ENCODE measurements at places on chromosomes 11 and 22.

GRCh38 chr22:48713272-48714205 is 1114.1 kb downstream of the BRD1 start:
- no peak for DNase-seq

DNA sequence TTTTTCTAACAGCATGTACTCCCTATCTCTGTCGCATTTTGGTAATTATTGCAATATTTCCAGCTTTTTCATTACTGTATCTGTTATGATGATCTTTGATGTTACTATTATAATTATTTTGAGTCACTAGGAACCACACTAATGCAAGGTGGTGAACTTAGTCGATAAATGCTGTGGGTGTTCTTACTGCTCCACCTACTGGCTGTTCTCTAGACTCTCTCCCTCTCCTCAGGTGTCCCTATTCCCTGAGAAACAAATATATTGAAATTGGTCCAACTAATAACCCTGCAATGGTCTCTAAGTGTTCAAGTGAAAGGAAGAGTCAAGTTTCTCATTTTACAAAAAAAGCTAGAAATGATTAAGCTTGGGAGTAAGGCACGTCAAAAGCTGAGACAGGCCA is 10.5 kb downstream of the ARL14EP start:
- DNase-seq: no peak

DNA sequence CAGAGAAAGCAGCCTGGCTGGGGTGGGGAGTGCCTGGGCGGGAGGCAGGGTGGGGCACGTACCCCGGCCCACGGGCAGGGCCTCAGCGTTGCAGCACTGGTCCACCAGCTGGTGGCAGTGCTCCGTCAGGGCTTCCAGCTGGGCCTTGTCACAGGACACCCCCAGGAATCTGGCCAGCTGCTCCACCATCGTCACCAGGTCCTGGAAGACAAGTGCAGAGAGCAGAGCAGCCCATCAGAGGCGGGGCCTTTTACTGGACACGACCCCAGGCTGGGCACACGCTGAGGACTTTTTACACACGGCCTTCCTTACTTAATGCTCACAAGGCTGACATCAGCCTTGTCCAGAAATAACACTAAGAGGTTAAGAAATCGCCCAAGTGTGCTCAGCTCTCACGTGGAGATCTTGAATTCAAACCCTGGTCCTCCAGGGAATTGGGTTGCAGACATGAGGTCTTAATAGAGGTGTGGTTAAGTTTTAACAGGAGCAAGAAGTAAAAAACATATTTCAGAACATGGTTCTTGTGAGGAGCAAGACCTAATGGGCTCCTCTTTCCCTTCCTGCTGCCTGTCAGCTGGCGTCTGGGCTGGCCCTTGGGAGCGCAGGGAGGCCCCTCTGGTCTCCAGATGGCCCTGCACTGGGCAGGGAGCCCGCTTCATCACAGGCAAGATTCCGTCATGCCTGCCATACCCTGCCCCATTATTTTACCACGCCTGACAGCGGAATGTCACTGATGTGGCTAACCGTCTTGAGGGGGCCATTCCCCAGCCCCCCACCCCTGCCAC is 17.1 kb upstream of the EFCAB6 start:
- DNase-seq: no peak

- no peak for DNase-seq
Measured at GRCh38 chr11:31676280-31676982, 134.7 kb downstream of the PAX6 start.

GRCh38 chr11:111379602-111380136 is 594 bp upstream of the POU2AF1 start:
- no peak for DNase-seq

DNA sequence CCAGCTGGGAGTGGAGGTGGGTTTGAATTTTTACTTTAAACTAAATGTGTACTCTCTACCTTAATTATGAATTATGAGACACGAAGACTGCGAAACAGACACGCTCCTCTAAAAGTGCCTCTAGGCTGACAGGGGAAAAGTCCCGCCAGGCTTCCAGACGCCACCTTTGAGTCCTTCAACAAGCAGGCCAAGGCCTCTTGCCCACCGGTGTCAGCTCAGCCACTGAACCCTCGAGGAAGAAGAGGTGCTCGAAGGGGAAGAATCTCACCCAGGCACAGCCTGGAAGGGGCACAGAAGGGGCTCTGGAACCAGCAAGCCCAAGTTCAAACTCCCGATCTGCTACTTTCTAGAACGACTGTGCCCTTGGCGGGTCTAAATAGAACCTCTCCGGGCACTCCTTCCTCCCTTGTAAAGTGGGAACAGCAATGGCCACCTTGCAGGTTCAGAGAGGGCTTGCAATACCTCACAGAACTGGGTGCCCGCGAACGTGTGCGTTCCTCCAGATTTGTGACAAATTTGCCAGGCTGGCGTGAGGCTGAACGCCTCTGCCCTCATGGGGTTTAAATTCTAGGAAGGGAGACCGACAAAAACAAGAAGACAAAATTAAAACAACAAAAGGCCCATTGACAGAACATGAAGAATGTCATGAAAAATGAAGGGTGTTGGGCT is 158.5 kb upstream of the GRK3 start:
- no peak for DNase-seq

DNA sequence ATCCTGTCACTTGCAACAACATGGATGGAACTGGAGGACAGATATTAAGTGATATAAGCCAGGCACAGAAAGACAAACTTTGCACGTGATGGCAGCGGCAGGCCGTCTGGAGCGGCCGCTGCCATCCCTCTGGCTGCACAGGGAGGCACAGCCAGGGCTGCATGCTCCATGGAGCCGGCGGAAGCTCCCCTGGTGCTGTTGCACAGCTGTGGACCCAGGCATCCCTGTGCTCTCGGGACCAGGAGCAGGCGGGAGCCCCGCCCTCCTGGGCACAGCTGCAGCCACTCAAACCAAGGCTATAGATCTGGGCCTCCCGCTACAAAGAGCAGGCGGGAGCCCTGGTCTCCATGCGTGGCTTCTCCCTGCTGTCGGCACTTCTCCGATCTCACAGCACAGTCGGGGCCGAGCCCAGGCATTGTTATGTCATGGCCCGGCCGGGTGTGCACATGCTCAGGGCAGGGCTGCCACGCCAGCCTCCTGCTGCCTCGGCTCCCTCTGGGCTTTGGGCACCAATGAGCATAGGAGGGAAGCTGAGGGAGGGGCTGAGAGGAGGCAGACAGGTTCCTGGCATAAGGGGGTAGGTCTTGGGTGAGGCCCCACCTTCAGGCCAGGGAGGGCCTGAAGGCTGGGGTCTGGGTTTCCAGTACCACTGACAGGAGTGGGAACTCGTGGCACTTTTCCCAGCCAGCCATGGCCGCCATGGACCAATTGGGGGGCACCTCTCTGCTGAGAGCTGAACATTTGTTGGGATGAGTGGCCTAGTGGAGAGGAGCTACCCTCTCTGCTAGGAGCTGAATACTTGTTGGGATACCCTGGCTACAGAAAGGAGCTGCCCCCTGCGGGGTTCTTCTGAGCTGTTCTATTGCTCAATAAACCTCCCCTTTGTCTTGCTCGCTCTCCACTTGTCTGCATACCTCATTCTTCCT is 16.7 kb downstream of the RRP8 start:
- DNase-seq: no peak

DNA sequence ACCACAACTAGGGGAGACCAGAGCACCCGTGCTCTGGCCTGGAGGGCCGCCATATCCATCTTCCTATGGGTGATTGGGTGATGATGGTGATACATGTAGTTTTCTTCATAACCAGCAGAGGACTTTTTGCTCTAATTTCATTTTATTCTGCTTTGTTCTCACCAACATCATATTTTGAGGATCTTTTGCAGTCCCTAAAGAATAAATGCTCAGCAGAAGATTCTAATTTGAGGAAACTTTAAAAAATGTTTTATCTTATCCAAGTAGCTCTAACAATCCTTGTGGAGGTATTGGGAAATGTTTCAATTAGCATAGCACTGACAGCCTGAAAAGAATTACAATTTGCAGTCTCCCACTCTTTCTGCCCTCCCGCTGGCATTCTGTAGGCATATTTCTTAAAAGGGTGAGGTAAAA is 544.0 kb downstream of the NTM start:
- no peak for DNase-seq

DNA sequence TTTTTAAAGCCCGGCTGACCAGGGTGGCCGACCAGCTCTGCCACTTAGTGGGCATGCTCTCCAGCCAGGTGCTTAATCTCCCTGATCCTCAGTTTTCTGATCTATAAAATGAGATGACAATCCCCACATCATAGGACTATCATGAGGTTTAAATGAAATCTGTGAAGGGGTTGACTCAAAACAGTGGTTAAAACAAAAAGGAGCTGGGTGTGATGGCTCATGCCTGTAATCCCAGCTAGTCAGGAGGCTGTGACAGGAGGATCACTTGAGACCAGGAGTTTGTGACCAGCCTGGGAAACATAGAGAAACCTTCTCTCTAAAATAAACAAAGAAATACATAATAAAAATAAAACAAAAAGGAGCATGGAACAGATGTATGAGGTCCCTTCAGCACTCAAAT is 3.6 kb upstream of the C11orf86 start:
- DNase-seq: no peak

DNA sequence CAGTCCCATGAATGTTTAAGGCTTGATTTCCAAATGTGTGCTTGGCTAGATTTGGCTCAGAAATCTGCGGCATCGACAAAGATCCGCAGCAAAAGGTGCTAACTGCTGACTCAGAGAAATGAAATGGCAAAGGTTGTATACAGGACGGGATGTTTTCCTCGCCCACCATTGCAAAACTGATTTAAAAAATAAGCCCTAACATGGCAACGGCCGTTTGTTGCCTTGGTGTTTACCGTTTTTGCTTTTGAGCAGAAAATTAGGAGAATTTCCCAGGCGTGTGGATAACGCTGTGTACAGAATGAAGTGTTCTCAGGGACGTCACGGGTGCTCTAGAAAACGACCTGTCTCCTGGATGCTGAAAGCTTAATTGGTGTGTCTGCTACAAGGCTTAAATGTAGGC is 70.2 kb downstream of the ARHGAP8 start:
- DNase-seq: no peak

DNA sequence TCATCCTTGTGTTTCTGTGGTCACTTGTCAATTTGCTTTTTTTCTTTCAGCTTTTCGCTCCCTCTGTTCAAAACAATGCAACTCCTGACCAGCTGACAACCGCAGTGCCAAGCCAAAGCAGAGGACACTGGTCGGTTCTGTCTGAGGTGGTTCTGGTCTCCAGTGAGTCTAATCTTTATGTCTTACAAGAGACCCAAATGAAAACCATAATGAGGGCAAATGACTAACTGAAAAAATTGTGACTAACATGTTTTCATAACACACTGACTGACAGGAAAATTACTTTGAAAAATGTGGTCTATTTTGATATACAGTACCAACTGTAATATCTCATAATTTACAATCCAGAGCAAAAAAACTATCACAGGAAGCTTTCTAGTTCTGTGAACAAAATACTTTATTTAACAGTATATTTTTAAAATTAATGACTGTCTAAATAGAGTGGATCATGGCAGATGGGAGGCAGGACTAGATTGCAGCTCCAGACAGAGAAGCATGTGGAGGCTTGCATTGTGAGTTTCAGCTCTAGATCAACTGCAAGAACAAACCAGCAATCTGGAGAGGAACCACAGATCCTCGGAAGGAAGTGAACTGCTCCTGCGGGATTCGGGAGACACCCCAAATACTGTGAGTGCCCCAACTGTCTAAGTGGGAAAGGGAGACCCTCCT is 311.8 kb downstream of the SBF2 start:
- no peak for DNase-seq

DNA sequence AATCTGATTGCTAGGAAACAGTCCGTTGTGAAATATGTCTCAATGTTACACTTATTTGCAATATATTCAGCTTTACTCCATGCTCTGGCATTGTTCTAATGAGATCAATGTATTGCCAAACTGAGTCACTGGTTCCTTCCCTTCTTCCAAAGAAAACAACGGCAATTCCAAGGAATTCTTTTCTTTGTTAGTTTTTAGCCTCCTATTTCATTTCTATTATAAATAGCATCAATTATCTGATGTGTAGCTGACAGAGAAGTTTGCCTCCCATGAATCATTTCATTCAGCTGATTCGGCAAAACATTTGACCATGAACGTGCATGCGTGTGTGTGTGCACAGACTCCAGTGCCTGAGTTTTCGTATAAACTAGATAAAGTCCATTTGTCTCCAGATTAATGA is 346.8 kb downstream of the ETS1 start:
- no peak for DNase-seq

- no peak for DNase-seq
Measured at GRCh38 chr11:126182787-126183445, 28.5 kb downstream of the RPUSD4 start.

- no peak for DNase-seq
Measured at GRCh38 chr22:39457198-39457555, 365 bp downstream of the MGAT3 start.

- no peak for DNase-seq
Measured at GRCh38 chr11:113473983-113474361, 1.2 kb downstream of the DRD2 start.

DNA sequence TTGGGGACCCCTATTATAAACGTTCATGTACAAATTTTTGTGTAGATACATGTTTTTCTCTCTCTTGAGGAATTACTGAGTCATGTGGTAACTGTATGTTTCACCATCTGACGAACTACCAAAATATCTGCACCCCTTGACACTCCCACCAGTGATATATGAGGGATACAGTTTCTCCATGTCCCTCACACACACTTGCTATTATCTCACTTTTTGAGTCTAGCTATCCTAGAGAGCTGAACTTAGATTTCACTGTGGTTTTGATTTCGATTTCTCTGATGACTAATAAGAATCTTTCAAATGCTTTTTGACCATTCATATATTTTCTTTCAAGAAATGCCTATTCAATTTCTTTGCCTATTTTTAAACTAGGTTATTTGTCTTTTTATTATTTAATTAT is 200.2 kb downstream of the PGR start:
- peak; percentile 23 for DNase-seq
